ENCODE measurements at places on chromosomes 6 and 20. TPM values are rescaled to one million over a fixed set of nuclear protein-coding genes. Genes with fewer than 3 reads are reported as not detected.

Gene HLA-A
- total RNA-seq = 832 TPM

Gene GMEB2
- total RNA-seq = 14.4 TPM

Gene MGME1
- total RNA-seq = 11.6 TPM

Gene HACE1
- total RNA-seq = 18.9 TPM

Gene TRIM31
- total RNA-seq = not detected

Gene NRSN1
- total RNA-seq = not detected

Gene CENPW
- total RNA-seq = 5.7 TPM

Gene CAPN11
- not detected for total RNA-seq

Gene TNFRSF6B
- total RNA-seq = 119 TPM

Gene SEL1L2
- not detected for total RNA-seq

Gene ZNF165
- total RNA-seq = 15.4 TPM

Gene C4A
- total RNA-seq = 1.8 TPM

Gene C6orf163
- 0.55 TPM for total RNA-seq

Gene ANKRD66
- not detected for total RNA-seq

Gene MMP24
- 7.5 TPM for total RNA-seq

Gene MOG
- total RNA-seq = not detected

Measured in kidney epithelial cell (primary cell).